Gastrocnemius medialis (tissue), 4 donors: ENCODE measurements at places on chromosomes 2 and 18. TPM values are rescaled to one million over a fixed set of nuclear protein-coding genes. Genes with fewer than 3 reads are reported as not detected.
A peak's percentile ranks its signal among the peaks of the same experiment; 100 is the strongest.

GRCh38 chr2:213149294-213149875 lies 2.0 kb downstream of the IKZF2 start:
- no peak for DNase-seq
- H3K36me3 ChIP-seq = no peaks in the 10 kb centered on the region
- peak overlapping the region; percentile 98 for H3K27ac ChIP-seq
- peaks cover 44% of the 10 kb centered on the region for H3K4me1 ChIP-seq
- no peaks in the 10 kb centered on the region for H3K27me3 ChIP-seq

DNA sequence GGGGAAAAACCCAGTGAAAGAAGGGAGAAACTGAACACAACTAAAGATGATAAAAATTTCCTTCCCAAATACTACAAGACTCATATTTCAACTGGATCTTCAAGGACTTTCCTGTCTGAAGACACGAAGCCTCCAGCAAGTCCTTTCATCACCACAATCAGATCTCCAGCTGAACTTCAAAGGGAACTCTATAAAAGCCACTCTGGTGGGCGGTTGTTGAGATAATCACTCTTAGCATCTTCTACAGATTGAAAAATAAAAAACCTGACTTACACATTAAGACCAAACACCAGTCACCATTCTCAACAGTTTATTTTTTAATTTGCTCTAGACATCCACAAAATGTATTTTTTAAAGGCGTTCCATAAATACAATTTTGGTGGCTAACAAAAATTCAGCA lies 4.4 kb downstream of the REV1 start:
- H3K27ac ChIP-seq = no peak overlapping the region
- H3K4me1 ChIP-seq = peaks cover 64% of the 10 kb centered on the region
- H3K27me3 ChIP-seq = no peaks in the 10 kb centered on the region
- no peaks in the 10 kb centered on the region for H3K36me3 ChIP-seq
- no peak overlapping the region for H3K4me3 ChIP-seq
- DNase-seq = no peak

DNA sequence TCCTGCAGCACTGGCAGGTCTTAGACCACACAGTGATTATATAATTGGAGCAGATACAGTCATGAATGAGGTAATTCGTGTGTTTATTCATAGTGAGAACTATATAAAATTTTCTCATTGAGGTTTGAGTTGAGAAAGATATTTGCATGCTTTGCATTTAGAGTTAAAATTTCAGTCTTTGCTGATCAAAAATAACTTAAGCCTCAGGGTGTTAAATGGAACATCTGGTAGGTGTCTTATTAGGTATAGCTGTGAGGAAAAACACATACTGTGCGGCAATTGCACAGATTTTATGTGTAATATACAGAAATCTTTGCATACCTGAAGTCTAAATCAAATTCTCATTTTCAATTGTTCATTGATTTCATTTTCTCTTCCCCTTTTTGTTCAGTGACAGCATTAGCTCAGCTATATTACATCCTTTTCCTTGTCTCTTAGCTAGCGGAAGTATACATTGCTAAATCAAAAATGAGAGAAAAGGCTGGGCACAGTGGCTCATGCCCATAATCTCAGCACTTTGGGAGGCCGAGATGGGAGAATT lies 21.2 kb downstream of the GORASP2 start:
- DNase-seq = no peak
- H3K4me3 ChIP-seq = no peak overlapping the region
- H3K27ac ChIP-seq = no peak overlapping the region
- H3K36me3 ChIP-seq = no peaks in the 10 kb centered on the region

DNA sequence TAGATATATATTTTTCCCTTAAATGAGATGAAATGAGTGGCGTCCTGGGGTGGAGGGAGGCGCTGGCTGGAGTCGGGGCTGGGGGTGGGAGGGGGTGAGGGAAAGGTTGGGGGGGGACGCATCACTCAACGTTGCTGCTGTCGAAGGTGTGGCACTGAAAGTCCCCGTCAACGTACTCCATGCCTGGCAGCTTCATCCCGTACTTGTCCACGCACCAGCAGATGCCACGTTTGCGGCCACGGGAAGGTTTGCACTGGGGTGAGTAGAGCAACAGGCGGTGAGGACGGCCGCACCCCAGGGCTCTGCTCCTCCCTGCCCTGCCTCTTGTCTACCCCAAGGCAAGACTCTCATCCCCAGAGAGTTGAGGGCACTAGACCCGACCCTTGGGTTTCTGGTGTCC lies 18.7 kb downstream of the IGFBP5 start:
- H3K4me3 ChIP-seq = no peak overlapping the region
- H3K27ac ChIP-seq = peak overlapping the region; percentile 93
- peaks cover 33% of the 10 kb centered on the region for H3K4me1 ChIP-seq
- no peak for DNase-seq

WIPF1 gene
- 5.4 TPM for total RNA-seq
